Chondrocyte (in vitro differentiated cells): ENCODE measurements at places on chromosomes 1 and 21.

DNA sequence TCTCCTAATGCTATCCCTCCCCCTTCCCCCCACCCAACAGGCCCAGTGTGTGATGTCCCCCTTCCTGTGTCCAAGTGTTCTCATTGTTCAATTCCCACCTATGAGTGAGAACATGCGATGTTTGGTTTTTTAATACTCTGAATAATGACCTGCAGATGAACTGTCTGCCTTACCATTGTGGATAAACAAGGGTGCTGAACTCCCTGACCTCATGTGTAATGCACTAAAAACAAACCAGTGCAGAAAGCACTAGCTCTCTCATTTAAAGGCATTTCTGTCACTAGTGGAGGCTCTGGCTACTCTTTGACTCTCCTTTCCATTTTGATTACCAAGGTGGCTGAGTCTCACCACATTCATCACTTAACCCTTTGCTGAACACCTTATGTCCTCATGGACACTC, 23.1 kb upstream of the TRAF3IP3 start:
- no peak for DNase-seq

- DNase-seq, result no peak
Observed at GRCh38 chr21:38165466-38166172, 91.2 kb upstream of the KCNJ15 start.

GRCh38 chr1:98480271-98480670, 181.2 kb upstream of the SNX7 start:
- DNase-seq, result no peak

DNA sequence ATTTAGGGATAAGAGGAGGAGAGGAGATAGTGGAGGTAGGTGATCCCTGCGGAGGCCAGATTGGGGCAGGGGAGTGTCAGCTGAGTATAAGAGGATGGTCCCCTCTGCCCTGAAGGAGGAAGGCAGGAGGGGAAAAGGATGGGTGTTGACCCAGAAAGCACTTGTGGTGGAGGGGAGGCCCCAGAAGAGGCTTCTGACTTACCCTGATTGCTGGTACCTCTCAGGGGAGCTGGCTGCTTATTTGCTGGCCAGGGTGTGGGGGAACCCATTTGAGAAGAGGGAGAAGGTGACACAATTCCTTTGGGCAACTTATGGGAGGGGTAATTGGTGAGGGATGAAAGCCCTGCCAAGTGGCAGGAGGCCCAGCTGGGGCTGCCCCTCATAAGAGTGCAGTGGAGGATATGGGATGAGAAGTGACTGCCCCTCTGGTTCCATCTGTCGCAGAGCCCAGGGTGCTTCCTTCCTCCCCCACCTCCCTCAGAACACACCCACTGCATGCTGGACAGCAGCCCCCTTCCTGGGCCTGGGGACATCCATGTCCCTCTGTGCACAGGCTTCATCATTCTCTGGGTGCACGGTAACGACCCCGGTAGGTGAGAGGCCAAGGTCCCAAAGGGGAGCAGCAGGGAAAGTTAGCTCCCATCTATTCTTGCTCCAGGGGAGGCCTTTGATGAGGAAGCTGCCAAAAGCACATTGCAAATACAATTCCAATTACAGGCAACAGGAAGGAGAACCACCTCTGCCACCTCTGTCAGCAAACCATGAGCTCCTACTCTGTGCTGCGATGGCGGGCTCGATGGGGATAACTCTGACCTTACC, 1.4 kb upstream of the PCSK9 start:
- DNase-seq, result peak; percentile 46

GRCh38 chr1:198287916-198288315, 131.1 kb downstream of the NEK7 start:
- no peak for DNase-seq

GRCh38 chr1:176885751-176886150, 278.8 kb downstream of the ASTN1 start:
- DNase-seq, result no peak

DNA sequence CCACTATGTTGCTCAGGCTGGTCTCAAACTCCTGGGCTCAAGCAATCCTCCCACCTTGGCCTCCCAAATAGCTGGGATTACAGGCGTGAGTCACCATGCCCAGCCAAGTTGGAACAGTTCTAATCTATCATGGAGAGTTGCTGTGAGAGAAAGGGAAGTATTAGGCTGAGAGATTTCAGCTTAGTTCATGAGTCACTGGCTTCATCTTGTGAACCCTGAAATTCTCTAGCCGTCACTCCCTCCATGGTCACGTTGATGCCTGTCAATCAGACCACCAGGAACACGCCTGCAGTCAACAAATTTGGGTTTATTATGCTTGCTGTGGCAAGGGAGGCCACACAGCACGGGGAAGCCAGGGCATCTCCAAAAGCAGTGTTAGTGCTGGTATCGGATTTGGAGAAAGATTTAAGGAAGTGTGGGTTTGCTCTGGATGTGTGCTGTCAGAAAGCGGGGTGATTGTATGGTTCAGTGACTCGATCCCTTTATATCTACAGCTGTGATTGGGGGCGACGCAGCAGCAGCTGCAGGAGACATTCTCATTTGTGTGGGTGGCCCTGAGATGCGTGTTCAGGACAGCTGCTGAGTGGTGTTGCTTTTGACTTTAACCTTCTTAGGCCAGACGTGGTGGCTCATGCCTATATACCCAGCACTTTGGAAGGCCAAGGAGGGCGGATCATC, 18.7 kb downstream of the UQCRHL start:
- no peak for DNase-seq

- no peak for DNase-seq
Observed at GRCh38 chr1:167681451-167682098, 40.2 kb upstream of the MPZL1 start.
